GM12891 (cell line): ENCODE measurements at places on chromosomes 7 and 10.

DNA sequence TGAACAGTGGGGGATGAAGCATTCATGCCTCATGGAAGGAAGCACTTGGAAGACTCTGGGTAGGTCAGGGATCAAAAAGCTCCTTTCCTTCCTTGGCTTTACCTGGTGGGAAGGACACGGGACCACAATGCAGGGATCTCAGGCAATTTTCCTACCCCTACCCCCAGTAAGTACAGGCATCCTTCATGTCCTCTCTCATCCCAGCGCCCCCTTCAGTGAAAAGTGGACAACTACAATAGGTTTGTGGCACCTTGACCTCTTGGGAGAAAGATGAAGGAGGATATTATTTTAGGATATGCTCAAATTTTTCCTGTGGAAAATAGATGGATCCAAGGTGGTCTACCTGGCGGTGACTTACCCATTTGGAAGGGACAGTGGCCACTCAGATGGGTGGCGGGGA, 16.5 kb downstream of the AFAP1L2 start:
- DNase-seq, result no peak

DNA sequence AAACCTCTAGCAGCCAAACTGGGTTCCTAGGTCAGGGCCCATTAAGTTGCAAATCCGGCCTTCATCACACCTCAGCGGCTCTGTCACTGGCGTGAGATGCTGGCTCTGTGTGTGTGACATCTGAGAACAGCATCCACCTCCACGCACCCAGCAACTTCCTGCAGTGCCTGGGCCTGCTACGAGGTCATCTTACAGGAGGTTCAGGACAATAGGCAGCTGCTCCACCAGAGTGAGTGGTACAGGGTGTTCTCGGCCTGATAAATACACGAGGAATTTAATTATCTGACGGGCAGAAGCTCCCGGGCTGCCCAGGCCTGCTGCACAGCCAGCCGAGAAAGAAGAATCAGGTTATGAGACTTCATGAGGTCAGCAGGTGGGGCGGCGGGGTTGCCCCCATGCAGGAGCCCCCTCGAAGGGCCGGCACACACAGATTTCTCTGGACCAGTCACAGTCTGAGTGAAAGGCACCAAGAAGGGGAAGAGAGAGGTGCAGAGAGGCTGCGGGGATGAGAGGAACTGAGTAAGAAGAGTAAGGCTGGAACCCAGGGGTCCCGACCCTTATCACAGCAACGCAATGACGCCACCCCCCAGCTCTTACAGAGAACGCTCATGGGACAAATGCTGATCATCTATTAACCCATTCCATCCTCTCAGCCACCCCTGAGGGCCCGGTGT, 49.3 kb downstream of the CALML3 start:
- no peak for DNase-seq

DNA sequence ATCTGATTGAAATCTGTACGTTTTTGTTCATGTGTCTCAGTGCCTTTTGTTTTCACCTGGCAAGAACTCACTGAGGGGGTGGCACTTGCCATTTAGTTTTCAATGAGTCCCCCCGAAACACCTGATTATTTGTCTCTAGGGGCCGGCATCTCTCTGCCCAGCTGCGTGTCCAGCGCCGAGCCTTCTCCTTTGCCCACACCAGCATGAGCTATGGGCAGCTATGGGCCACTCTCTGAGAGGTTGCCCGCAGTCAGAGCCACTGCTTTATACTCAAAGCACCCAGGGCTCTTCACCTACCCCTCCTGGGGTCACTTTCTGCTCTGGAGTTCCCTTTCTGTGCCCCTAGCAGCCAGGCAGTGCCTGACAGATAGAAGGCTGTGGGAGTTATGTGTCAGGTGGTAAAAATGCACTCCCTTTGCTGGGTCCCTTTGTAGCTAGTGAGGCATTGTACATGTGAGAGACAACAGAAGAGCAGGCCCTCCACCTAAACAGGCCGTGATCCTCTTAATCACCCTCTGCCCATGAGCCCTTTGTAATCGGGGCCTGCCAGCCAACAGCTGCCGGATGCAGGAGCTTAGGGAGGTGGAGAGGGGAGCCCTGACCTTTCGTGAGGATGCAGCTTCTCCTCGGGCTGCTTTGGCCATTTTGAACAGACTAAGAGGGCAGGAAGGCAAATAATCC, 133.1 kb upstream of the NPS start:
- no peak for DNase-seq

- no peak for DNase-seq
Observed at GRCh38 chr10:88390041-88390440, 193.1 kb downstream of the RNLS start.

DNA sequence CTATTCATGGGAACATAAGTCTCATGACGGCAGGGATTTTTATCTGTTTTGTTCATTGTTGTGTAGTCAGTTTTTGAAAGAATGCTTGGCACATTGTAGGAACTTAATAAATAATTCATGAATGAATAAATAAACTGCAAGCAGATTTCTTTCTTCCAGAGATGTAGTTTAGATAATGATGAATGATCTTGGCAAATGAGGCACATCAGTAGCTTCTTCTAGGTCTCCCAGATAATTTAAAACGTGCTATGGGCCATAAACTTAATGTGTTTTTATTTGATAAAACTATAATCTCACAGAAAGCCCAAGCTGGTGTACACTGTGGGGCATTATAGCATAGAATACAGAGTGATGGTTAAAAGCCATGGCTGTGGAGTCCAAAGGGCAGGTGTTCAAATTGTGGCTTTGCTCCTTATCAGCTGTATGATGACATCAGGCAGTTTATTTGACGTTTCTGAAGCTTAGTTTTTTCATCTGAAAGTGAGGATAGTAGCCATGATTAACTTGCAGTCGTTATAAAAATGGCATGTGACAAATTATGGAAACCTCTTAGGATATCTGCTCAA, 3.5 kb downstream of the MGAM start:
- DNase-seq, result no peak

GRCh38 chr7:106176414-106177299, 64.5 kb upstream of the SYPL1 start:
- peak; percentile 39 for DNase-seq

DNA sequence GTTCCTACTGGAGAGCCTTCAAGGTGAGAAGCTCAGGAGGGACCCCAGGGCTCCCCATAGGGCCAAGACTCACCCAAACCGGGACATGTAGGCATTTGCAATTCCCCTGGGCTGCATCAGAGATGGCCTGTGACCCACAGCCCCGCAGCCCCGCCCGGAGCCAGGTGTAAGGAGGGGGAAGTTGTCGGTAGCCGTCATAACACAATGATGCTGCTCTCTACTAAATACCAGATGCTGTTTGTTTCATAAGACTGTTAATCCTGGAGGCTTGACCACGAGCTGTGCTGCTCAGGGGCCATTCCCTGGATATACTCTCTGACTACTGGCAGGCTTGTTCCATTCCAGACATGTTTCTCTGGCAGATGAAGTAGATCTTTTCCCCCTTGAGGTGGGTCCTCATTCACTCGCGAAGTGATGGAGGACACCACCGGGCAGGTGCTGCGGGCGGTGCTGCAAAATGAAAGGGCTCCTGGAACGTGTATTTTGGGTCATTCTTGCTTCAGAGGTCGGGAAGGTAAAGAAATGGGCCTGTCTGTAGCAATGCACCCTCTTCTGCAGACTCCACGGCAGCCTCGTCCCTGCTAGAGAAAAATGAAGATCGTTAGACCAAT, 61.1 kb downstream of the MKI67 start:
- no peak for DNase-seq

DNA sequence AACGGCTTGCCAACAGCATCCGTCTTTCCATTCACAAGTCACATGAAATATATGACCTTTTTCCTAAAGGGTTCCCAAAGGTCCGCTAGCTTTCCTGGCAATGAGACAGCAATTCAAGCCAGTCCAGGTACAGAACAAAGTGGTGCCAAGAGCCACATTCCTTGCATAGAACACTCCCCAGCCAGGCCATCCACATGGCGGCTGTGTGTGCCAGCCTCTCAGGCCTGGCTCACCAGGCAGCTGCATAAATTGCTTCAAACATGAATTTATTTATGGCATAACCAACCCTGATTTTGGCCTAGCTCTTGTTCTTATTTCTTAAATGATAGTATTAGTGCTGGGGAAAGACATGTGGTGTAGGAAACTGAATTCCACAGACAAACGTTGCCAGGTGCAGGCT, 63.7 kb upstream of the CREB5 start:
- DNase-seq, result no peak

GRCh38 chr7:66919304-66919703, 1.7 kb upstream of the TMEM248 start:
- no peak for DNase-seq

- no peak for DNase-seq
Observed at GRCh38 chr7:77309714-77310220, 106.4 kb downstream of the GSAP start.
